ENCODE measurements at places on chromosomes 1 and 21.

DNA sequence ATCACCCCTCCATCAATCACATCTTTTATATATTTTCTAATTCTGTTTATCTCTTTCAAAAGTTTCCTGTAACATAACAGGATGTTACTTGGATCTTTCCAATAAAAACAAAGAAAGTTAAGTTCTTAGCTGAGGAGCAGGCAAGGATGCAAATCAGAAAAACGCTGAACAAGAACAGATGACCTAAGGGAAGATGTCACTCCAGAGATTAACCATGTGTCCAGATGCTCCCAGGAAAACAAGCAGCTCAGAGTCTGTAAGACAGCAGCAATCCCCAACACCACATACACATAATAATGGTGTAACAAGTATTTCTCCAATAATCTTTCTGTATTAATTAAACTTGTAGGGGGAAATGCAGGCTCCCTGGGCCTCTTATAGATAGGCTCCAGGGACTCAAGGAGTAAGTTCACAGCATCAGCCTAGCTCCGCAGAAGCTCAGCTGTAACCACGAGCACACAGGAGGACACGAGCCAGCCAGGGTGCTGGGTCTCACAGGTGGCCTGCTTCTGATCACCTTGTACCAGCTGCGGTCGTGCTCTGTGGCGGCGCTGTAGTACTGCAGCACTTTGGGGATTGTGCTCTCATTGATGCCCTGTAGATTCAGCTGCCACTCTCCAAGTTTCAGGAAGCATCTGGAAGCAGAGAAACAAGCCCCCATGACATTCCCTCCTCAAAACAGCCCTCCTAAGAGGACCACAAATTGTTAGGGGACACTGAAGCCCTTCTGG is 33.1 kb upstream of the EXOSC10 start:
- no peak for DNase-seq

GRCh38 chr1:93815366-93816110 is 63.5 kb downstream of the DNTTIP2 start:
- no peak for DNase-seq

GRCh38 chr21:45571641-45572040 is 29.4 kb upstream of the SLC19A1 start:
- no peak for DNase-seq

GRCh38 chr1:181089017-181089675 is 646 bp downstream of the IER5 start:
- DNase-seq, result peak; percentile 13

GRCh38 chr1:234619071-234619480 is 9.1 kb upstream of the IRF2BP2 start:
- no peak for DNase-seq

DNA sequence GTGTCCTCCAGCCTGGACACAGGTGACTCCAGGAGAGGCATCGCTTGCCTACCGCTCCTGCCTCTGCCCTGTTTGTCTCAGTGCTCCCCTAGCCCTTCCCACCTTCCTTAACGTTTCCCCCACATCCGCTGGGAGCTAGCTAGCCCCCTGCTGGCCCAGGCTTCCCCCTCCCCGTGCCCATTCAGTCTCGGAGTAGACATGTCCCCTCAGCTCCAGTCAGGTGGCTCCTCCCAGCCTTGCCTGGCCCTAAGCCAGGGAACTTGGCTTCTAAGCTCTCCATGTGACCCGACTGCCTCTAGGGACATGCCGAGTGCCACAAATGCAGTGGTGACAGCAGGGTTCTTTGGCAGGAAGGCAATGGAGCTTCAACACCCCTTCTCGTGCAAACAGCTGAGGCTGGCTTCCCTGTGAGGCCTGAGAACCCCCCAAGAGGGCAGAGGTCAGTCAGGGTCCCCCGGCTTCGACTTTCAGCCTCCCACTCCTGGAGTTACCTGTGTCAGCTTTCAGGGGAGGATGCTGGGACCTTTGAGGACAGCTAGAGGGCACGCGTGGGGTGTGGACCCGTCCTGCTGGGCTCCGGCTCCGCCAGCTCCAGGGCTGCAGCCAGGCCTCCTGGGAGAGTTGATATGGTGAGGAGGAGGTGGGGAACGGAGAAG is 16.2 kb downstream of the DRAXIN start:
- no peak for DNase-seq

DNA sequence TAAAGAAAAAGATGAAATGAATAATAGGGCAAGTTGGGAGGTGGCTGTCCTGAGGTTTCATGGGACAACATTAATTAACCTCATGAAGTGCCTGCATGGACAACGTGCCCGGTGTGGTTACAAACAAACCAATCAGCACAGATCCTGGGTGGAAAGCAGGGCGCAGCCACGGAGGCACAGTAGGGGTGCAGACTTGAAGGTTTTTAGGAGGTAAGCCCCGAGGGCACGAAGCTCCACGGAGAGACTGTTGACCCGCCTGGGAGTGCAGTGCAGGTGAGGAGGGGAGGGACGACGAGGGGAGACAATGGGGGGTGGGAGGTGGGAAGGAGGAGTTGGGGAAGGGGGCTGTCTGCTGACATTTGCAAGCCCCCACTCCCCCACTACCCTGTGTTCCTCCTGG is 2.3 kb upstream of the RIPK4 start:
- no peak for DNase-seq

- no peak for DNase-seq
Measured at GRCh38 chr1:24319312-24319863, at the start of gene GRHL3. GRHL3 (plus strand) TSS chr1:24319357; CDS start chr1:24319552, 195 bp downstream.

DNA sequence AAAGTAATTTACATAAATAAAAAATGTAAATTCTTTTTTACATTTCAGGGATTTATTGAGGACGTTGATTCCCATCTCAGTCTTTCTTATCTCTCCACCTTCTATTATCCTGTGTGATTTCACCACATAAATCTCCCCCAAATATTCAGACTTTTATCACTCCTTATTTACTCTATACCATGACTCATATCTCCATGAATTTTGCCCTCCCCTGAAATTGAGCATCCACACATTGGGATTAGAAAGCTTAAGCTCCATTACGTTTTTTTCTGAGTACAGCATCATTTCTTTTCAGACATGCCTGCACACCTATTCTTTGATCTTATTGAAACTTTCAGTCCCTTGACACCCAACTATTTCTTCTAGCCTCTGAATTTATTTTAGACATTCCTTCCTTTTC is 111.2 kb downstream of the IFI44 start:
- no peak for DNase-seq

DNA sequence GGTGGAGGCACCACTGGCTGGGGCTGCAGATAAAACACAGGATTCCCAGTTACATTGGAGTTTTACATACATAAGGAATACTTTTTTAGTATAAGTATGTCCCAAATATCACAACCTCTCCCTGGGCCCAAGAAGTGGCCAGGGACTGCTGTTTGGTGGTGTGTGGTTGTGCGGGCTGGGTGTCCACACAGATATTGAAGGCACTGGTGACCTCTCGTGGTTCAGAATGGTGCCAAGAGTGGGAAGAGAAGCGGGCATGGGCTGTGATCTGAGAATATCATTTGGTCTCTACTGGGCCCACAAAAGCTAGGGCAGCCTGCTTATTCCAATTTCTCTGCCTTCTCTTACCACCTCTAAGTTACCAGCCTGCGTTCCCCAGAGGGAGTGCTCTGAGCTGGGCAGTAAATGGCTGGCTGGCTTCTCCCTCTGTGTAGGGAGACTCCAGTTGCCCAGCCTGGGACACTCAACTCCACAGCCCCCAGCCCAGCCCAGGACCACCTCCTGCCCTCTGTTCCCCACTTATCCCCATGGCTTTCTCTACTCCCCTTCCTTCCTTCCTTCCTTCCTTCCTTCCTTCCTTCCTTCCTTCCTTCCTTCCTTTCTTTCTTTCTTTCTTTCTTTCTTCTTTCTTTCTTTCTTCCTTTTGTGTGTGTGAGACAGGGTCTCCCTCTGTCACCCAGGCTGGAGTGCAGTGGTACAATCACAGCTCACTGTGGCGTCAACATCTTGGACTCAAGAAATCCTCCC is 42.8 kb upstream of the RD3 start:
- no peak for DNase-seq

- peak; percentile 79 for DNase-seq
Measured at GRCh38 chr1:222617367-222617951, 438 bp upstream of the MIA3 start.

DNA sequence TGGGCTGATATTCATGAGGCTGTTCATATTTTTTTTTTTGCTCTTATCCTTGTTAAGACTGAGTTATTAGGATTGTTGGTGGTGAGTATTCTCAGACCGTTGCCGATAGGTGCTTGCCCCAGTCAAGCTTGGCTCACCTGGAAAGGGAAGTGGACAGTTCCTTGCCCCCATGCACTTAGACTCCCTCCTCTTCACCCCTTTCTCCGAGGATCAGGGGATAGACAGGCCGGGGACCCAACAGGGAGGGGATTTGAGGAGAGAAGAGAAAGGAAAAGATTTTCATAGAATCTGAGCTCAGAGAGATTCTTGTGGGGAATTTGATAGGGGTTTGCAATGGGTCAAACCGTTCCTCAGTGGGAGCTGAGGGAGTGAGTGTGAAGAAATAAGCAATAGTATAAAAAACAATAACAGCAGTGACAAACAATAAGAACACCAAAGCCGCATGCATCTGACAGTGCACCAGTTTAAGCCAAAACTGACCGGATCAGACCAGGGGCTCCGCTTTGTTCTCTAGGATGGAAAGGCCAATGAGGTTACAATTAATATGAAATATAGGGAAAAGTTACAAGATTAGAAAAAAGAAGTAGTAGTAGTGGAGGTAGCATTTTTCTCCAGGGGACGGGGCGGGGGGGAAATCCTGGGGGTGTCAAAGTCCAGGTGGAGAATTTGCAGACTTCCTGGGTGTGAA is 8.9 kb downstream of the PAX7 start:
- DNase-seq, result no peak

GRCh38 chr1:8822373-8823294 is 5.2 kb upstream of the RERE start:
- no peak for DNase-seq

- no peak for DNase-seq
Measured at GRCh38 chr1:46084553-46085451, 47.6 kb downstream of the PIK3R3 start.

DNA sequence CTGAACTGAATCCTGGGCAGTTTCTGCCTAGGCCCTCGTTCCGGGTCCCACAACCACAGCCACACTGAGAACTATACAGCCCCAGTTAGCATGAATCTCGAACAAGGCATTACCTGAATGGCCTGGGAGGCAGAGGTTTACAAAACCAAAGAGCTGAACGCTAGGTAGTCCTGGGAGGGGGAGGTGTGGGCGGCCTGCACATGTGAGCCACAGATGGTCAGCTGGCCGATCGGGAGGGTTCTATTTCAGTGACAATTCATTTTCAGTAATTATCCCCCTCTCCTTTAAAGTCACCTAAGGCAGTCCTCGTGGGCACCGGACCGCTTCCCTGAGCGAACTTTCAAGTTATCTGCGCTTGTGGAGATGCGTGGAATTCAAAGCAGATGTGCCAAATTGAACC is 111.9 kb downstream of the GLIS1 start:
- no peak for DNase-seq

GRCh38 chr1:82586473-82586872 is 785.7 kb downstream of the ADGRL2 start:
- no peak for DNase-seq

GRCh38 chr1:206633708-206634121 is 1.6 kb upstream of the DYRK3 start:
- DNase-seq, result no peak

DNA sequence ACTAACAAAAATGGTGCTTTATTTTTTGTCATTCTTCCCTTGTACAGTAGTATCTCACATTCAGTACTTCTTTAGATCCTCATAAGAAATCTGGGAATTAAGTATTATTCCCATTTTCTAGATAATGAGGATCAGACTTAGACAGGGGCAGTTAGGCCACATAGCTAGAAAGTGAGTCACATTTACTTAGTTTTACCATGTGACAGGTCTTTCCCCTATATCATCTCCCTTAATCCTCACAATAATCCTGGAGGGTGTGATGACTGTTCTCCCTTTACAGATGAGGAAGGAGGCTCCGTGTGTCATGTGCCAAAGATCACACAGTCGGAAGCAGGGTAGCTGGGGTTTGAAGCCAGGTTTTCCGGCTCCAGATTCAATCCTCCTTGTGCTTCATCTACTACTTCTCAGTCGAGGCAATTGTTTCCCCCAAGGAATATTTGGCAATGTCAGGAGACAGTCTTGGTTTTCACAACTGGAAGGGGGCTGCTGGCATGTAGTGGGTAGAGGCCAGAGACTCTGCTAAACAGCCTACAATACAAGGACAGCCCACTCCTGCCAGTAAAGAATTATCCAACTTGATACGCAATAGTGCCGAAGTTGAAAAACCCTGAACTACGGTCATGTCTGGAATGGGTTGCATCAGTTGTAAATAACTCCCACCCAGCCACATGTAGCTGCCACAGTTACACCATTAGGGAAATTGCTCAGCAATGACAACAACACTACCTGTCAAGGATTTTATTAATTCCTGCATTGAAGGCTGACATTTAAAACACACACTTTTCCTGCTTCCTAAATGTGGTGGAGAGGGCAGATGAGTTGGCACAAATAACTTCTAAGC is 54.5 kb downstream of the C8B start:
- no peak for DNase-seq

DNA sequence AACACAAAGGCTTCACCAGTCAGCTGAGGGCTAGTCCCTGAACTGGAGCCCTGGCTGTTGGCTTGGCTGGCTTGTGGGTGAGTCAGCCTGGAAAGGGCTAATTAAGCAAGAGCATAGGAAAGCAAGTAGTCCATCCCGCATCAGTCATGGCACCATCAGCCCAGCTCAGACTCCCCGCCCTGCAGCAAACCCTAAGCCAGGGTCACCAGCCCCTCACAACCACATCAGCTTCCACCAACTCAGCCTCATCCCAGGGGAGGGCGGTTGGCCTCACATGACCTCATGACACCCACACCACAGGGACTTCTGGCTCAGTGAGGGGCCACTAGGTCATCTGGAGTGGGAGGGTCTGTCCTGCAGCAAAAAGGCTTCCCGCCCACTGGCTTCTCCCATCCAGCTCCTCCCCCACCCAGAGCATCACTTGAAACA is 7.0 kb upstream of the SPATC1L start:
- DNase-seq, result no peak

- DNase-seq, result no peak
Measured at GRCh38 chr1:194469282-194469681, 1282.9 kb upstream of the B3GALT2 start.

GRCh38 chr21:18235545-18235944 is 9.1 kb upstream of the CHODL start:
- DNase-seq, result no peak

- no peak for DNase-seq
Measured at GRCh38 chr1:154863315-154864174, 6.5 kb downstream of the KCNN3 start.

DNA sequence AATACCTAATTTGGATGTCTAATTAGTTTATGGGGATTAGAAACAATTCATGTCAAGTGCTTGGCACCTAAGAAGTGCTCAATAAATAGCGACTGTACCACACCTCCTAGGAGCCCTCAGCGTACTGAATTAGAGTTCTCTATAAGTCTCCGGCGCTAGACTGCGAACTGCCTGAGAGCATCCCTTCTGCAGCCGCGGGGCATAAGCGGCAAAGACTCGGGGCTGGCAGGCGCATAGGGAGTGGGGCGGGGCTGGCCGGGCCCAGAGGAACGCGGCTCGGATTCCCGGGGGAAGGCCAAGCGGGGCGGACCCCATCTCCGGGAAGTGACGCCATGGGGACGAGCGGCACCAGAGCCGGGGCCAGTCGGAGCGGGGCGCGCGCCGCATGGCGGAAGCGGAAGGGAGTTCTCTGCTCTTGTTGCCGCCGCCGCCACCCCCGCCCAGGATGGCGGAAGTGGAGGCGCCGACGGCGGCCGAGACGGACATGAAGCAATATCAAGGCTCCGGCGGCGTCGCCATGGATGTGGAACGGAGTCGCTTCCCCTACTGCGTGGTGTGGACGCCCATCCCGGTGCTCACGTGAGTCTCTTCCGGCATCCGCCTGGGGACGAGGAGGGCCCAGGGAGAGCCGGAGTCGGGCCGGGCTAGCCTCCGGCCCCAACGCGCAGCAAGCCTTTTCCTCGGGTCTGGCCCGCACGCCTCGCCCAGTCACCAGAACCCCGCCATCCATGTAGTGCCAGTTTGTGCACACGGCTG is at the start of gene TMEM222:
Gene TMEM222, plus strand, starts transcription at position 351 of the 756 bp plus-strand sequence. Its CDS starts 35 bp downstream, at position 386.
- peak; percentile 95 for DNase-seq
